Activated T-helper 9 cell treated with anti-CD3 and anti-CD28 coated beads, Interleukin-2, amount 50 U/mL, for 16 hours (primary cell): ENCODE measurements at places on chromosomes 12 and 14.

- DNase-seq = no peak
Observed at GRCh38 chr14:103107455-103107854, 12.9 kb downstream of the EXOC3L4 start.

GRCh38 chr14:69675245-69675583 is 63.8 kb downstream of the SUSD6 start:
- no peak for DNase-seq

- DNase-seq = no peak
Observed at GRCh38 chr14:87109271-87109670, 883.7 kb downstream of the GALC start.

DNA sequence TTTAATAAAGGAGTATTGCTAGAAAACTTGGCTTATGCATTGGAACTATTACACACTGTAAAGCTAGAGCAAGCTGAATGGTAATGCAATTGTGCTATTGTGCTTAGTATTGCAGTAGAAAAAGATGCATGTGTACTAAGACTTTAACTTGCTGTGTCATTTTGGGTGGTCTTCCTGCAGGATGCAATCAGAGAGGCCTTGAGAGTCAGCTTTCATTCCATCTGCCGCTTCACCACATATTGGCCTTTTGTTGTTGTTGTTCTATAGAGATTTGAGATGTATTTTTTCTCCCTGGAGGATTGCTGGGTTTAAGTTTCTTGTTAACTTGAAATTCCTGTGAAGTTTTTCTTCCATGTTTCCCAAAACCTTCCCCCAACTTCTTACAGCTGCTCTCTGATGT is 449.7 kb downstream of the TMTC2 start:
- no peak for DNase-seq

GRCh38 chr14:23618415-23618988 is 17.7 kb upstream of the DHRS2 start:
- no peak for DNase-seq

- no peak for DNase-seq
Observed at GRCh38 chr12:117622087-117622486, 260.7 kb upstream of the NOS1 start.

GRCh38 chr12:11729439-11730150 is 80.1 kb downstream of the ETV6 start:
- DNase-seq = no peak

GRCh38 chr14:75445236-75445635 is 17.4 kb downstream of the JDP2 start:
- no peak for DNase-seq

DNA sequence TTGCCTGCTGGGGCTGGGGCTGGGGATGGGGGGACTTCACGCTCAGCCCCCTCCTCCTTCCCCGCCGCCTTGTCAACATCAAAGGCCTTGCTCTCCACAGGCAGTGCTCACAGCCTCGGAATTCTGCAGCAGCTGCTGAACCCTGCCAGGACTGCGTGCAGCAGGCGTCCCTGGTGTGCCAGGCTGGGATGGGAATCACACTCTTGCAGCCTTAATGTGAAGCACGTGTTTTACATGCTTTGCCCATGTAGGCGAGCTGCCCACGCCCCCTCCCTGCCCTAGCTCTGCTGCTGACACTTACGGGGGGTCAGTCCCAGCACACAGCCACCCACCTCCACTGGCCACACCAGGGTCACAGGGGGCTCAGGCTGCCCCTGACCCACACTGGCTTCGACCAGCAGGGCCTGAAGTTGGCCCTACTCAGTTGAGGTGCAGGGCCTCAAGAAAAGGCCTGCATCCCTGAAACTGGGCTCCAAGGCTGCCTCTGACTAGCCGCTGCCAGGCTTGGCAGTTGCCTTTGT is 276.2 kb upstream of the RTL1 start:
- DNase-seq = no peak

DNA sequence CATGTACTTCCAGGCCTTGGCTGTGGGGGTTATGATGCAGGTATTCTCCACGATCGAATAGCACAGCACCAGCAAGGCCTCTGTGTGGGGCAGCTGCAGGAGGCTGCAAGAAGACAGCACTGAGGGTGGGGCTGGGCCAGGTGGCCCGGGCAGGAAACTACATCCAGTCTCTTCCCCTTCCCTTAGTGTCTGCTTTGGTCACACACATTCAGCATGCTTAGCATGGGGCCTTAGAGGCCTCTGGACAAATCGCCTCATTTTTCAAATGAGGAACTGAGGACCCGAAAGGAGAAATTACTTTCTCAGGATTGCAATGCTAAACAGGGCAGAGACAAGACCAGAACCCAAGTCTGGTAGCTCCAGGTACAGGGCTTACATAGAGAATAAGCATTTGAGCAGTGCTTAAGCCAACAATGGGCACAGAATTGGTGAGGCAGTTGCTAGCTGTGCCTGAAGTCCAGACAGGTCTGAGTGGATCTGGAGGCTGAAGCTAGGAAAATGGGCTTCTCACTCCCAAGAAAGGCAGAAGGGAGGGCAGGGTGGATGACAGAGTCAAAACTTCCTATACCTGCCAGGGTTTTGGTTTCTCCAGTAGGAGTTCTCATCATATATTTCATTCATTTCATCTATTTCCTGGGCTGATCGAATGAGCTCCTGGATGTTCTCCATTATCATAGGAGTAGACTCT is 3.5 kb downstream of the ACRBP start:
- DNase-seq = no peak

GRCh38 chr12:68641138-68641537 is 30.4 kb downstream of the RAP1B start:
- peak; percentile 13 for DNase-seq

GRCh38 chr12:131607658-131608447 is 103.0 kb upstream of the SFSWAP start:
- no peak for DNase-seq

GRCh38 chr12:42027546-42027945 is 117.1 kb downstream of the GXYLT1 start:
- no peak for DNase-seq

DNA sequence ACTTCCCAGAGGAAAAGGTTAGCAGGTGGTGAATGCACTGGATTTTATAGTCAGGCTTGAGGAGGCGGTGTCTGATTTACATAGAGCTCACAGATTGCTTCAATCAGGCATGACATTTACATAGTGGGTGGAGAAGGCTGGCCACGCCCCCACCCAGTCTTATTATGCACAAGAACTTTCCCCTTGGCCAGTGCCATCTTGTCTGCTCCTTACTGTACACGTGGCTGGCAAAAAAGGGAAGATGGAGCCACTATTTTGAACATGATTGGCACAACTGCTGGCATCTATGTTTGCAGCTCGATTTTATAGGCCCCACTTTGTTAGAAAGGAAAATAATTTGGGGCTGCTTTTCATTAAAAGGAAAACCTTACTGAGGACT is 10.9 kb upstream of the LGMN start:
- no peak for DNase-seq

GRCh38 chr12:114760151-114760877 is 76.3 kb upstream of the TBX3 start:
- DNase-seq = no peak

DNA sequence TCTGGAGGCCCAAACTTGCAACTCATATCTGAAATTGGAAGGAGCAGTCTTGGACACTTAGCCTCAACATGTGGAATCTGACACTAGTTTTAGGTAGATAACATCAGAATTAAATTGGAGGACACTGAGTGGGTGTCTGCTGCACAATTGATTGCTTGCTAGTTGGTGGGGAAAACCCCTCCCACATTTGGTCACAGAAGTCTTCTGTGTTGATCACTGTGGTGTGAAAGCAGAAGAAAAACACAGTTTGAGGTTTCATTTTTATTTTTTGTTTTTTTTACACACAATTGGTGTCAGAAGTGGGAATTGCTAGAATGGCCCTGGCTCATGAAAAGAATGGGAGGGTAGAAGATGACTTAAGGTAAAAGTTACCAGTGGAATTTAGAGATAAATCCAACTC is 78.0 kb upstream of the CD163 start:
- no peak for DNase-seq

DNA sequence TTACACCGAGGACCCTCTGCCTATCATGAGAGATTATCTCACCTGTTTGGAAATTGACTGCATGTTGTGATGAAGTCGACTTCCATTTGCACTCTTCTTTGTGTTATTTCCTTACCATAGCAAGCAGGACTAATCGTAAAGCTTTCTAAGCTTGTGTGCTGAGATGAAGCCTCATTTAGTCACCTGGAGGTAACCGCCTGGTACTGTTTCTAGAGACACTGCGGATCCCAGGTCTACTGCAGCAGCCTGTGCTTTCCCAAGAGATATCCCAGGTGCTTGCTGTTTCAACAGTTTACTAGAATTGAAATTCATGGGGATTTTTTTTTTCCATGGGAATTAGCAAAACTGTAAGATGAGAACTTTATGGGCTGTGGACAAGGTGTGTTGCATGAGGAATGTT is 131.8 kb downstream of the PTPRR start:
- no peak for DNase-seq

DNA sequence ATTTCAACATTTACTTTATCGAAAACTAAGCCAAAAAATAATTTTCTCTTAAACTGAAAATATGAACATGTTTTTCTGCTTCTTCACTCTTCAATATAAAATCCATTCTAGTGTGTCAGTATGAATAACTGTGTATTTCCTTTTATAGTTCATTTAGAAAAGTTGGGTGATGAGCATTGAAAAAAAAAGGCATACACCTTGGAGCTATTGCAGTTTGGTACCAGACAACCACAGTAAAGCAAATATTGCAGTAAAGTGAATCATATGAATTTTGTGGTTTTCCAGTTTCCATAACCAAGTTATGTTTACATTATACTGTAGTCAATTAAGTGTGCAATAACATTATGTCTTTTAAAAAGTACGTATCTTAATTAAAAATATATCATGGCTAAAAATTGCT is 195.0 kb upstream of the FOXG1 start:
- DNase-seq = no peak

DNA sequence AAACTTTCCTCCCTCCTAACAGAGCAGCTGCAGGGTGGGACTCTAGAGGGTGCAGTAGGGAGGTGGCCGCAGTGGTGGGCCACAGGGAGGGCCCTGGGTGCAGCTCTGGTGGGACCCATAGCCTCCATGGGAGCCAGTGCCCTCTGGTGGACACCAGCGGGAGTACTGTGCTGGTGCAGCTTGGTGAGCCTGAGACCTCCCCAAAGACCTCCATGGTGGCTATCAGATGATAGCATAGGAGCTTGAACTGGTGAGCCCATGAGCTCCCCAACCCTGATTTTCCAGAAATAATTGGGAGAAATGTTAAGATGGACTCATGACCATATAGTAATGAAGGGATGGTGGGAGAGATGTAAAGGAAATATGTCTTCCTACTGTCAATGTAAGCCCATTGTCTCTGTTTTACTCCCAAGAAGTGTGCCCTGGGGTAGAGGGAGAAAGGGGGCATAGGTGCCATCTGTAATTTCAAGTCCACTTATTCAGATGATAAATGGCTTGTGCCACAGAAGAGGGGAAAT is 98.7 kb downstream of the GAS2L3 start:
- no peak for DNase-seq

GRCh38 chr12:93722835-93723567 is 45.8 kb downstream of the CRADD start:
- DNase-seq = no peak

- DNase-seq = no peak
Observed at GRCh38 chr12:96400631-96401075, 414 bp upstream of the CDK17 start.

GRCh38 chr12:125503128-125503527 is 437.9 kb downstream of the AACS start:
- DNase-seq = no peak

- DNase-seq = no peak
Observed at GRCh38 chr12:31588976-31589375, 2.0 kb downstream of the DENND5B start.

DNA sequence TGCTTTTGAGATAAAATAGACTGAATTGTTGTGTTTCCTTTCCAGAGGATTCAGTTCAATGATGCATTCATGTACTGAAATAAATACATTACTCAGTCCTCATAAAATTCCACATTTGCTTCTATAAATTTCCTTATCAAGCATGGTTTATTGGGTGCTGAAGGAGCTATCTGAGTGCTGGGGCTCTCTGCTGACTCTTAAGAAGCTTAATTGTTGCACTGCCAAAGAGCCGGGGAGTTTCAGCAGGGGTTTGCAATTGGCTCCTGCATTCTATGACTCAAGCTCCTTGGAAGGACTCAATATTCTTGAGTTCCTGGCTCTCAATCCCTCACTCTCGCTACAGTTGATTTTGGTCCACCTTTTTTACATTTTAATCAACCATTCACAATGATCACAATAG is 69.8 kb upstream of the PYGL start:
- no peak for DNase-seq

DNA sequence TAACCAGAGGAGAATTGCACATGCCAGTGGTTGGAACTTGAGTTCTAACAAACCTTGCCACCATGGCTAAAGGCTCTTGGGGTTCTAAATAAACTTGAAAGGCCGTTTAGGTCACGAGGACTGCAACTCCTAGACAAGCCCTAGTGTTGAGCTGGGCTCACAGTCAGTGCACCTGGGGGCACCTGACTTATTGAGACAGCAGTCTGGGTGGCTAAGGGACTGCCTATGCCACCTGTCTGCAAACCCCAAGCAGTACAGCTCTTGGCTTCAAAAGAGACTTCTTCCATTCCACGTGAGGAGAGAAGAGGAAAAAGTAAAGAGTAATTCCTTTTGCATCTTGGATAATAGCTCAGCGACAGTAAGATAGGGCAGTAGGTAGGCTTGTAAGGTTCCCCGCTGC is 765.6 kb upstream of the FOXG1 start:
- no peak for DNase-seq

DNA sequence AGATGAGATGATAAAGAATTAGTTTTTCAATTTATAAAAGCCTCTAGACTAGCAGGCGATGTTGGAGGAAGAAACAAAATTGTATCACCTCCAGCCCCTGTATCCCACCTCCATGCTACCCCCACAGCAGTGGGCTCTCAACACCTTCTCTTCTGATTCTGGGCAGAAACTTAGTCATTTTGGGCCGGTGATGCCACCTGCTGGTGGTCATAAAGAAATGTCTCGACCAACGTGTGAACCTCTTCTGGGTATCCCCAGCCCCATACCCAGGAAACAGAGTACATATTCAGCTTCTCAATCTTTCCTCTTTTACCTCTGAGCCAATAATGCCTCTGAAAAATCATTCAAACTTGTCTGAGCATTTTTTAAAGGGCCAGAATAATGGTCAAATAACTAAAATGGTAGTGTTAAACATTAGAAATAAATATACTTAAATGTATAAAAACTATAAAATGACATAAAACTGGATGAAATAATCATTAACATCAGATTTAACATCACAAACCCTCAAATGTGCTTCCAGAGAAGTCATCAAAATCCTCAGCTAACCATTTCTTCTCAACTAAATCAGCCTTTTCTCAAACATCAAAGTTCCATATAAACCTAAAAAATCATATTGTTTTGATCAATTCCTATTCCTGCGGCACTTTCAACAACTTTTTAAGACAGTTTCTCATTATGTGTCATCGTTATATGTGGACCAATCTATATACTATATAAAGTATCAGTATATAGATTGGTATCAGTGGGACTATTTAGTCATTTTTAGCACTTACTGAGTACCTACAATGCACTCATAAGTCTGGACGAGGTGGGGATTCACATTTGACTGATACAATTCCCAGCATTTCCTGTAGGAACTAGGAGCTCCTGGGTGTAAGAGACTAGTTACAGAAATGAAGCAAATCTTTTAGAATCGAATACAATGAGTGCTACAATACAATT is 69.4 kb downstream of the ATXN2 start:
- peak; percentile 34 for DNase-seq

GRCh38 chr12:116092776-116093175 is 184.7 kb downstream of the MED13L start:
- DNase-seq = no peak

- no peak for DNase-seq
Observed at GRCh38 chr12:123441523-123442164, 5.2 kb upstream of the RILPL2 start.
